Fibroblast of skin of right quadriceps (primary cell): ENCODE measurements at places on chromosomes 7 and 10.

- DNase-seq: peak; percentile 31
Observed at GRCh38 chr10:73159038-73159648, 8.7 kb downstream of the ECD start.

DNA sequence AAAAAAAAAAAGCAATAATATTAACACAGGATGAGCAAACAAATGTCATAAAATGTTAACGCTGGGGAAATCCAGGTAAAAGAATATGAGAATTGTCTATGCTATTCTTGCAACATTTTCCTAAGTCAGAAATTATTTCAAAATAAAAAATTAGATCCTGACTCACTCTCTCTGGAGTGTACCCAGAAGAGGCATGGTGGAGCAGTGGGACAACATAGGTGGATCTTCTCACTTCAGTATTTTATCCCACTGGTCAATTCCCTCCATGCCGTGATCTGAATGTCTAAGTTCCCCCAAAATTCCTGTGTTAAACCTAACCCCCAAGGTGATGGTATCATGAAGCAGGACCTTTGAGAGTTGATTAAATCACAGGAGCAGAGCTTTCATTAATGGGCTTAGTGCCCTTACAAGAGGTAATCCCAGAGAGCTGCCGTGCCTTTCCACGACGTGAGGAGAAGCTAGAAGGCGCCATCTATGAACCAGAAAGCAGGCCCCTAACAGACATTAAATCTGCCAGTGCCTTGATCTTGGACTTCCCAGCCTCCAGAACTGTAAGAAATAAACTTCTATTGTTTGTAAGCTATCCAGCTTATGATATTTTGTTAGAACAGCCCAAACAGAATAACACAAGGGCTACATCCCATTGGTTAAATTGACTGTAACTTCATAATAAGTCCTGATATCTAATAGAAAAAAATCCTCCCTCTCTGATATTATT, 35.2 kb downstream of the USP6NL start:
- no peak for DNase-seq

- DNase-seq: peak; percentile 76
Observed at GRCh38 chr10:126013489-126014281, 117.3 kb downstream of the FANK1 start.

- no peak for DNase-seq
Observed at GRCh38 chr7:117435475-117436043, 8.3 kb upstream of the ASZ1 start.

GRCh38 chr7:46243406-46243805, 322.3 kb upstream of the IGFBP3 start:
- no peak for DNase-seq

- no peak for DNase-seq
Observed at GRCh38 chr10:42872865-42873435, 90.4 kb downstream of the BMS1 start.

DNA sequence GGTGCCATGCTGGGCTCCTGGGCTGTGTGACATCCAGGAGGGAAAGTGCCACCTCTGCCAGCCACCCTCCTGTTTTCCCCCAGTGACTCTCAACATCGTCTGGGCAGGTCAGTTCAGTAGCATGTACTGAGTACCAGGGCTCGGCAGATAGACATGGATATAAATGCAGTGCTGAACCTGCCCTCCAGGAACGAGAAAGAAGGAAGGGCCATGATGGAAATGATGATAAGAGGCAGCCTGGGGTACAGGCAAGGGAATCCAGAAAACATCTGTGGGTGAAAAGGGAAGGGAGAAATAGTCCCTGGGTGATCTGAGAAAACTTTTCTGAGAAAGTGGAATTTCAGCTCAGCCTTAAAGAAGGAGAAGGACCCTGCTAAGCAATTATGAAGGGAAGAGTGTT, 12.1 kb downstream of the CNNM1 start:
- DNase-seq: no peak

DNA sequence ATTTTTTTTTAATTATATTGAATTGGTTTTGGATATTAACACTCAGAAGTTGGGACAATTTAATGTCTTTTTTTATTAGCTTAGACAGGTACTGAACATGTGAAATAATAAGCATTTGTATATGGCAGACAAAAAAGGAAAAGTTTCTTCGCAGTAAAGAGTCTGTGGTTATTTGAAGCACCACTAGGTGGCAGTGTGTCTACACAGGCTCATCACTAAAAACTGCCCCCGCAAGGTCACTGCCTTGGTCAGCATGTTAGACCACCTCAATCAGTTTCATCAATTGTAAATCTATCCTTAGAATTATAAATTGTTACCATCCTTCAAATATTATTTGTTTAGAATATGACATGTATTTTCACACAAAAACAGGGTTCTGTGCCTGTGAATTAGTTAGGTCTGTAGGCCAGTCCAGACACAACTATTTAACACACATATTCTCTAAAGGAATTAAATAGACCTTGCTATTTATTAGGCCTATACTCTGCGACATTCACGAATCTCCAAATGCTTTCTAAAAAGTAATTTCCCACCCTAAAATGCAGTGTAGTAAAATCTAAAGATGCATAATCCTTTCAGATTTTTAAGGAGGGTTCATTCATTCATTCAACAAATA, 17.0 kb downstream of the PNLIPRP3 start:
- DNase-seq: peak; percentile 18

DNA sequence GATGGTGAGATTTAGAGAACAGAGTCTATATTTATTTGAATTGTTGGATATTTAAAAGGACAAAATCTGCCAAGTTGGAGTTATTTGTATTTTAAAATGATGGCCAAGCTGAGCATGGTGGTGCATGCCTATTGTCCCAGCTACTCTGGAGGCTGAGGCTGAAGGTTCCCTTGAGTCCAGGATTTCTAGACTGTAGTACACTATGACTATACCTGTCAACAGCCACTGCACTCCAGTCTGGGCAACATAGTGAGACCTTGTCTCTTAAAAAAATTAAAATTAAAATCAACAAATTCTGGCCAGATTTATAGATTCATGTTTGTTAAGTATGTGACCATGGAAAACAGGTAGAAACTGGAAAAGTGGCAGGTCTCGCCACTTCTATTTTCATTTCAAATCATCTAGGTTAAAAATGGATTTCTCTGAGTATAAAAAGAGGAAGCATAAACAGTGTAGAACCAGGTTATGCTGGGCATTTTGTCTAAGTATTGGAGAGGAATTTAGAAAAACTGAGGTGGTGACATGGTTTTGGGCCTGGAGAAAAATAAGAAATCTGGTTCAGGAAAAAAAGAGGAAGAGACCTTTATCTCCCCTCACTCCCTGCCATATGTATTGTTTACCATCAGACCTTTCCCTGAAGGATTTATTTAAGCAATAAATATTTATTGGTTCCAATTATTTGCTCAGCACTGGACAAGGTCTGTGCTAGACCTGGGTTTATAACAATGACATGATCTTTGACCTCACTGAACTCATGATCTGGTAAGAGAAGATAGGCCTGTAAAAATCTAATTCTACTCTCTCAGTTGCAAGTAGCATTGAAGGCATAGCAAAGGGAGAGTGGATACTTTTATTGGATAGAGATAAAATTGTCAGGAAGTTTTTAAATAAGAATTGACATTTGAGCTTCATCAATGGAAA, 134.2 kb downstream of the TSPAN12 start:
- no peak for DNase-seq

- no peak for DNase-seq
Observed at GRCh38 chr10:109106604-109107003, 816.7 kb downstream of the XPNPEP1 start.

- no peak for DNase-seq
Observed at GRCh38 chr7:156198277-156198676, 386.0 kb upstream of the SHH start.

DNA sequence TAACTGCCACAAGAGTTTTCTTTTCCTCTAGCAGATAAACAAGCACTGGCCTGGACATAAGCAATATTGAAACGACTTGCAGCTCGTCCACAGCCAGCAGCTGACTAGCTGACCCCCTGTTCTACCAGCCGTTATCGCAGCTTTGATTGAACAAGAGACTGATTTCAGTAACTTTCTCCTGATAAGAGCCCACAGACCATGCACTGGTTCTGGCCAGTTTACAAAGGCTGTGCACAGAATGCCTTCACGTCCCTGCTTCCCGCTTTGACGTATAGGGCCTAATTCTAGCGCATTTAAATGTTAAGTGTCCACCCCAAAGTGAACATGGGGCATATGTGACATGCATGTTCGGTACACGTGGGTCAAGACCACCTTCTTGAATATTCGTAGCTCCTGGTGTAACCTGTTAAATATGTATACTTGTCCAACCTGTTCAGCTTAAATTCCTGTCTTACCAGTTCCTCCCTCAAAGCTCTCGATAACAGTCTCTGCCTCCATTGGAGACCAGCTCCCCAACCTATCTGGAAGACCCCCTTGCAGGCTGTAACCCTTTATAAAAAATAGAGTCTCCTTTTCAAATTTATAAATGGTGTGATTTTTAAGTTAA, 69.2 kb downstream of the LYZL1 start:
- DNase-seq: no peak

DNA sequence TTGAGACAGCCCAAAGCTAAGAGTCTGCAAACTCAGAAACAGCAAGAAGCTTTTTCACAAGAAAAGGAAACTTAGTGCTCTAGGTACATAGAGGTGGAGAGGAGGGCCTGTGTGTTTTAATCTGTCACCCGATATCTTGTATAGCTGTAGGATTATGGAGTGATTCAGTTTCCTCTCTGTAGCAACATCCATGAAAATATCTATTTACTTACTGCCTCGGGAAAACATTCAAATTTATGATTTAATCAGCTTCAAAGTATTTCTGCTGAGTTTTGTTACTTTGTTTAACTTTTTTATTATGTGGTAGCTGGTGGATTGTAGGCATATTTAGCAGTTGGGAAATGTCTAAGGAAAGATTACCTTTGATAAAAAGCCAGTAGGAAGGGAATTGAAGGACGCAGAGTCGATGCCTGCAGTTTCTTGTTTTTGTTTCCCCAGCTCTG, 292.0 kb downstream of the CCDC3 start:
- peak; percentile 65 for DNase-seq

GRCh38 chr10:75772153-75772887, 340.9 kb downstream of the LRMDA start:
- DNase-seq: no peak

- no peak for DNase-seq
Observed at GRCh38 chr7:50957431-50957830, 174.7 kb upstream of the GRB10 start.

GRCh38 chr10:12787297-12787696, 214.2 kb downstream of the CCDC3 start:
- no peak for DNase-seq

GRCh38 chr7:85290269-85290668, 103.4 kb upstream of the SEMA3D start:
- no peak for DNase-seq

DNA sequence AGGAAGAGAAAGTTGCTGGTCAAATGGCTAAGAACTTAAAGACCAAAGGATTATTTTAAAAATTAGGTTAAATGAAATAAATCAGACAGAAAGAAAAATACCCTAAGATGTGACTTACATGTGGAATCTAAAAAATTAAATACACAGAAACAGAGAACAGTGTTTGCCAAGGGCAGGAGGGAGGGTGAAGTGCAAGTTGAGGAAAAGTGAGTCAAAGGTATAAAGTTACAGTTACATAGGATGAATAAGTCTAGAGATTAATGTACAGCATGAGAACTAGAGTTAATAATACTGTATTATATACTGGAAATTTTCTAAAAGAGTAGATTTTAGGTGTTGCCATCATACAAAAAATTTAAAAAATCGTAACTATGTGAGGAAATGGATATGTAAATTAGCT, 146.3 kb downstream of the MDFIC start:
- DNase-seq: peak; percentile 35

DNA sequence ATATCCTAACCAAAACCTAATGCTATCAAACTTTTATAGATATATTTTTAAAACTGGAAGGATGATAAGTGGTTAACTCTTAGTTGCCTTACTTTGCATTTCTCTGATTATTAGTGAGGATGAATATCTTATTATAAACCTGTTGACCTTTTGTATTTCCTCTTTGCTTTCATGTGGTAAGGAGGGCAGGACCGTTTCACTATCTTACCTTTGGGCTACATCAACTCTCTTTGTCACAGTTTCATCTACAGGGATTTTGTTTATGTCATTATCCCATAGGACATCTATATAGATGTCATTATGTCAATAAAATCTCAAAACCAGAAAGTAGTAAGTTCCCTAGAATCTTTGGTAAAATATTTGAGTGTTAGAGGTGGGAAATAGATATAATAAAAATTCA, 219.3 kb downstream of the THSD7A start:
- no peak for DNase-seq

DNA sequence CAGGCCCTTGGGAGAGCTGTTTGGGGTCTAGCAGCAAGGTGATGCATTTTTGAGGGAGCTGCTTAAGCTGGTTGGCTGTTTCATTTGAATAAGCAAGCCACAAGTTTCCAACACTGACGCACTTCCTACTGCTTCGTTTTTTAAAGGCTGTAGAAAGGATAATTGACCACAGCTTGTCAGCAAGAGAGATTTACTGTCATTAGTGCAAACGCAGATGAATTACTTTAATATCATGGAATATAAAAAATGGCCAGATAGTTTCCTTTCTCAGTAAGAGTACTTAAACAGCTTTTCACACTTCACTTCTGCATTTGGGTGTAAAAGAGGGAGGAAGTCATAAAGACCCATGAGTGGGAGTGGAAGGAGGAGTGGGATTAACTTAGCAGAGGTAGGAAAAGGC, 61.5 kb downstream of the FZD1 start:
- peak; percentile 89 for DNase-seq

- peak; percentile 14 for DNase-seq
Observed at GRCh38 chr10:111018021-111018420, 58.8 kb upstream of the ADRA2A start.

- no peak for DNase-seq
Observed at GRCh38 chr10:119166564-119166963, 1.1 kb upstream of the SFXN4 start.

DNA sequence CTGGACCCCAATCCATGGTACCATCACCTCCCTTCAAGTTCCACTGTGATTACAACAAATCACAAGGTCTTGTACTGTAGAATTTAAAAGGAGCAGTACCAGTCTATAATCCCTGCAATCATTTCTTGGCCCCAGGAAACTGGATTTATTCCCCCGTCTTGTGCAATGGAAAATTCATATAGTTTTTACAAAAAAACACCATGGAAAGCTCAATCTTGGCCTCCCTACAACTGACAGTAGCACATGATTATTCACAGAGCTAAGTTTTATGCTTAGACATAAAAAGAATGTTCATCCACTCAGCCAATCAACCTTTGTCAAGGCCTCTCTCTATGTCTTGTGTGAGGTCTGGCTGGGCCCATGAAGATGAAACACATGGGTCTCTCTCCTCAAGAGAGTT, 10.2 kb downstream of the DGKI start:
- no peak for DNase-seq

DNA sequence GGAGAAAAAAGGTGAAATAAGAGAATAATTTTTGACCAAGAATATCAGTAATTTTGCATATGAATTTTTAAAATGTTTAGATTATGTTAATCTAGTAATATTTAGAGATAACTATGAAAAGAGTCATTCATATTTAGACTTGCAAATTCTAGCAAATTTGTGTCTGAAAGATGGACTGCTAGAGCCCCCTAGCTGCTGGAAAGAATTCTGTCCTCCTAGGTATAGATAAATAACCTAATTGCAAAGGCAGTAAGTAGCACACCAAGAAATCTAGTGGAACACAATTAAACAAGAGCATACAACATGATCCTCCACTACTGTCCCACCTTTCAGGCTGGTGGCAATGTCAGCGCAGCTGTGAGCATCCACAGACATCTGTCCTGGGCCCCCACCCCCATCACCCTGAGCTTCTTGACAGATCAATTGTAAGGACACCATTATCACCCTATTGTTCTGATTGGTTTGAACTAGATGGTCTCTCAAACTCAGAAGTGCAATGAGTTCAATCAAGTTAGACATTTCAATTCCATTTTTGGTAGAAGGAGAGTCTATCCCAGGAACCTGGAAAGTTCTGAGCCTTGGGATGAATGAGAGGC, 15.0 kb upstream of the GFRA1 start:
- peak; percentile 56 for DNase-seq
